Glutamatergic neuron (in vitro differentiated cells): ENCODE measurements at places on chromosomes 7 and 10.

- DNase-seq, result no peak
- no peak overlapping the region for H3K4me3 ChIP-seq
- H3K27ac ChIP-seq, result peak overlapping the region; percentile 31
- no peaks in the 10 kb centered on the region for H3K36me3 ChIP-seq
Observed at GRCh38 chr10:116043861-116044260, 229.1 kb downstream of the GFRA1 start.

GRCh38 chr7:152459724-152460251, 24.0 kb upstream of the KMT2C start:
- peak; percentile 28 for DNase-seq
- H3K36me3 ChIP-seq, result peaks cover 5% of the 10 kb centered on the region
- H3K27me3 ChIP-seq, result peaks cover under 1% of the 10 kb centered on the region
- H3K27ac ChIP-seq, result peak overlapping the region; percentile 45
- H3K4me3 ChIP-seq, result no peak overlapping the region

DNA sequence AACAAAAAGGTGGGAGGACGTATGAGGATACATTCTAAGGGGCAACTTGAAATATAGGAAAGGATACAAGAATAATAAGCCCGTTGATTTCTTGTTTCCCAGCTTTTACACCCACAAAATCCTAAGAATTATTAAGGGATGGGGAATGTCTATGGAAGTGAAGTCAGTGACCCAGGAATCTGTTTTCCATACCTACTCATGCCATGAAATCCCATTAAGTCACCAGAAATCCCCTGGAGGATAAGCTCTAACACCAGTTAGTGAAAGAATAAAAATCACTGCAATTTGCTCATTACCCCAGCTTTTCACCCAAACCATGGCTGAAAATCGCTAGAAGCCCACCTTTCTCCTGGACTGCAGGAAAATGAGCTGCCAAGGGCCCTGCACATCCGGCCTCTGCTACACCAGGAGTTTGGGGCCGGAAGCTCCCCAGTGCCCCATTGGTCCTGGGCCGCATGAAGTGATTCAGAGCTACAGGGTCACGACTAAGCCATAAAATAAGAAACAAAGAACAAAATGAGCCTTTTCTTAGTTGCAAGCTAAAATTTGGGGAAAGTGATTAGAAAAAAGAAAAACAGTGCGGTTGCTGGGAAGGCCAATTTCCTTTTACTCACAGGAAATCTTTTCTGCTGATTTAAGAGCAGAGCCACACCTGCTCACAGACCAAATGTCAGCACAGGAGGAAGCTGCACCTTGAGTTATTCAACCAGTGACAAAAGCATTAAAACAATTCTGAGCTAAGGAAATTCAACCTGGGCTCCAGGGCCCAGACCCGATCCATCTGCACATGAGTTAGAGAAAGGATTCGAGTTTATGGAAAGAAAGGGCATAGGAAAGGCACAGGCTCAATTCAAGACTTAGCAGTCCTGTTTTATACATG, 40.3 kb downstream of the HIPK2 start:
- no peaks in the 10 kb centered on the region for H3K36me3 ChIP-seq
- peak overlapping the region; percentile 6 for H3K27ac ChIP-seq
- peaks cover 38% of the 10 kb centered on the region for H3K4me1 ChIP-seq

GRCh38 chr7:516606-517456, 2.8 kb downstream of the PDGFA start:
- DNase-seq, result peak; percentile 55
- H3K4me1 ChIP-seq, result peaks cover 14% of the 10 kb centered on the region
- H3K27ac ChIP-seq, result no peak overlapping the region
- H3K27me3 ChIP-seq, result peaks cover 22% of the 10 kb centered on the region
- no peaks in the 10 kb centered on the region for H3K36me3 ChIP-seq

DNA sequence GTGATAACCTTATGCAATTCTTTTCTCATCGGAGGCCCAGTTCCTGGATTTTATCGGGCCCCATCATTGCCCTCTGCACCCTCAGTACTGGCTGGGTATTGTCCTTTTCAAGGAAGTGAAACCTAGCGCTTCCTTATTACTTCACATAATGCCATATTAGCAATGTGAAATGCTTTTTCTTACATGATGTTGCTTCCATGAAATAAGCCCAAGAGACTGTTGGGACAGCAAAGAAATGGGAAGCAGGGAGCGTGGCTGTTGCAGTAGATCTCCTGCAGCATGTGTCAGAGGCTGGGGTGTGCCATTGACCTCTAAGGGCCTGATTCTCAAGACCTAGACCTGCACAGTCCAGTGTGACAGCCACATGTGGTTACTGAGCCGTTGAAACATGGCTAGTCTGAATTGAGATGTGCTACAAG, 8.1 kb downstream of the CHN2 start:
- H3K4me3 ChIP-seq, result no peak overlapping the region
- peaks cover 2% of the 10 kb centered on the region for H3K27me3 ChIP-seq
- no peak for DNase-seq

DNA sequence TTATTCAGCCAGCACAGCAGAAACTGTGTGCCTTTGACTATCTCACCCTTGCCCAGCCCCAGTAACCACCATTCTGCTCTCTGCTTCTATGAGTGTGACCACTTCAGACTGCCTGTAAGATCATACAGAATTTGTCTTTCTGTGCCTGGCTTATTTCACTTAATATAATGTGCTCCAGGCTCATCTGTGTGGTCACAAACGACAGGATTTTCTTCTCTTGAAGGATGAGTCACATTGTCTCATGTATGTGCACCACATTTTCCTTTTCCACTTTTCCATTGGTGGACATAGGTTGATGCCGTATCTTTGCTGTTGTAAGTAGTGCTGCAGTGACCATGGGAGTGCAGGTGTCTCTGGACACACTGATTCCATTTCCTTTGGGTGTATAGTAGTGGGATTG, 122.5 kb upstream of the LANCL2 start:
- H3K36me3 ChIP-seq, result no peaks in the 10 kb centered on the region
- H3K27me3 ChIP-seq, result no peaks in the 10 kb centered on the region
- H3K27ac ChIP-seq, result no peak overlapping the region
- H3K4me1 ChIP-seq, result no peaks in the 10 kb centered on the region

- peak; percentile 33 for DNase-seq
- peaks cover 4% of the 10 kb centered on the region for H3K4me1 ChIP-seq
Observed at GRCh38 chr10:71963351-71964097, 671 bp upstream of the CHST3 start.

DNA sequence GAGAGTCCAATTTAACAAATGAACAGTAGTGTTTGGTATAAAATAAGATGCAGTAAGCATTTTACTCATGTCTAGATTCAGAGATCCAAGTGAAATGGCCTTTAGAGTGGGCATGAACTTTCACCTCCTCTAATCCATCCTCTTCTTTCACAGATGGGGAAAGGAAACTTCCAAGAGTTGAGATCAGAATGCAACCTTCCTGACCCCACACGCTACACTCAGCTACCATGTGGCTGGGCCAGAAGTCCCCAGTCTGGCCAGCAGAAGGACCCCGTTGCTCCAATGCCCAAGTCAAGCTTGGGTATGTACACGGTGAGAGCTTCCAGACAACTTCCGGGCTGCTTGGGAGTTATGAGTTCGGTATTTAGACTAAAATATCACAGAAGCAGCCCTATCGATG, 228.0 kb downstream of the ELMO1 start:
- H3K27ac ChIP-seq, result no peak overlapping the region
- DNase-seq, result no peak
- no peak overlapping the region for H3K4me3 ChIP-seq
- peaks cover 5% of the 10 kb centered on the region for H3K4me1 ChIP-seq
- no peaks in the 10 kb centered on the region for H3K36me3 ChIP-seq
- H3K27me3 ChIP-seq, result no peaks in the 10 kb centered on the region

DNA sequence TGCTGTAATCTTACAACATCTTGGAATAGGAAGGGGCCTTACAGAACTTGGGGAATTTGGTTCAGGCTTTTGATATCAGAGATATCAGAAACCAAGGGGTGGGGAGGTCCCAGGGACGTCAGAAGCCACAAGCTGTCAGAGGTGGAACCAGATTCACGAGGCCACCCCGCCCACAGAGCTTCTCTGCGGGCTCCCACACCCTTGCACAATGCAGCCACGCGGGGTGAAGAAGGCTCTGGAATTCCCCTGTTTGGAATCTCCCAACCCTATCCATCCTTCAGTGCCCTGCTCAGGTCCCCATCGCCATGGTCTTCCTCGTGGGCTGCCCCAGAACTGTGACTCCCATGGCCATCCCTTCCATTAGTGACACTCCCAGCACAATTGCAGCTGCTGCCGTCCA, 247.1 kb upstream of the SHH start:
- H3K4me3 ChIP-seq, result no peak overlapping the region
- no peaks in the 10 kb centered on the region for H3K4me1 ChIP-seq
- H3K36me3 ChIP-seq, result no peaks in the 10 kb centered on the region
- H3K27me3 ChIP-seq, result peaks cover 8% of the 10 kb centered on the region

GRCh38 chr10:57468894-57469432, 798.7 kb downstream of the IPMK start:
- no peaks in the 10 kb centered on the region for H3K4me1 ChIP-seq
- H3K4me3 ChIP-seq, result no peak overlapping the region
- DNase-seq, result no peak
- no peak overlapping the region for H3K27ac ChIP-seq
- H3K36me3 ChIP-seq, result no peaks in the 10 kb centered on the region
- H3K27me3 ChIP-seq, result no peaks in the 10 kb centered on the region

DNA sequence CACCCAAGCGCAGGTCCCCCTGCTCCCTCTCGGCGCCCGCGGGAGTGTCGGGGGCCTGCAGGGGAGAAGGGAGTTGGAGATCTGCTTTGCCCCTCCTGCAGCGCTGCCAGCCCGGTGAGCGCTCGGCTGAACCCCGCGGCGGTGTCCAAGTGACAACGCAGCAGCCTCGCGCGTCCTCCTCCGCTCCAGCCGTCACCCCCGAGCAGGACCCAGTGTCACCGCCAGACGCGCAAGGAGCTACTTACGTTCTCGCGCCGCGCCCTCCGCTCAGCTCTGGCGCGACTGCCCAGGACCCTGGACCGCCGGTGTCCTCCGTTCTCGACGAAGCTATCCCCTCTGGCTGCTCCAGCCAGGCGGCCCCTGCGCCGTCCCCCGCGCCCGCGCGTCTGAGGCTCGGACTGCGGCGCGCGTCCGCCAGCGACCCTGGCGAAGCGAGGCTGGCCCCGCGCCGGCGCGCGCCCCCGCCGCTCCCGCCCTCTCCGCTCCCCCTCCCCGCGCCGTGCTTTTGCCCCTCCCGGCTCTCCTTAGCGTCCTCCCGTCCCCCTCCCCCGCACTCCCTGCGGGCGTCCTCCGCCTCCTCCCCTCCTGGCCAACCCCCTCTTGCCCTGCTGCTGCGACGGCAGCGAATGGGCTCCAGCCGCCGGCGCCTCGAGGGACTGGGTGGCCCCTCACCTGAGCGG, at the start of gene NRCAM:
Gene NRCAM (minus strand): TSS at position 439 of the 680 bp plus-strand sequence. CDS start 216,372 bp downstream, outside the sequence.
- H3K27me3 ChIP-seq, result peaks cover 9% of the 10 kb centered on the region
- H3K4me1 ChIP-seq, result peaks cover 15% of the 10 kb centered on the region
- peak; percentile 94 for DNase-seq
- peaks cover 5% of the 10 kb centered on the region for H3K36me3 ChIP-seq
- H3K27ac ChIP-seq, result peak within 1 kb of the TSS; percentile 64

GRCh38 chr7:25852211-25852938, 299.6 kb upstream of the NFE2L3 start:
- H3K4me3 ChIP-seq, result peak overlapping the region; percentile 84
- peak; percentile 72 for DNase-seq
- no peaks in the 10 kb centered on the region for H3K36me3 ChIP-seq
- H3K27ac ChIP-seq, result peak overlapping the region; percentile 90

GRCh38 chr10:3850999-3851937, 66.3 kb upstream of the KLF6 start:
- H3K27ac ChIP-seq, result no peak overlapping the region
- no peaks in the 10 kb centered on the region for H3K36me3 ChIP-seq
- H3K4me3 ChIP-seq, result no peak overlapping the region
- no peaks in the 10 kb centered on the region for H3K4me1 ChIP-seq
- no peak for DNase-seq
- peaks cover 1% of the 10 kb centered on the region for H3K27me3 ChIP-seq

- H3K4me1 ChIP-seq, result peaks cover 3% of the 10 kb centered on the region
- H3K27me3 ChIP-seq, result peaks cover 5% of the 10 kb centered on the region
- DNase-seq, result no peak
- H3K36me3 ChIP-seq, result no peaks in the 10 kb centered on the region
- no peak overlapping the region for H3K27ac ChIP-seq
- H3K4me3 ChIP-seq, result no peak overlapping the region
Observed at GRCh38 chr10:93465806-93466675, 16.1 kb downstream of the MYOF start.

- no peaks in the 10 kb centered on the region for H3K4me1 ChIP-seq
- no peaks in the 10 kb centered on the region for H3K27me3 ChIP-seq
- no peak overlapping the region for H3K4me3 ChIP-seq
- no peak for DNase-seq
- H3K27ac ChIP-seq, result no peak overlapping the region
Observed at GRCh38 chr10:100303724-100304319, 17.3 kb upstream of the BLOC1S2 start.

DNA sequence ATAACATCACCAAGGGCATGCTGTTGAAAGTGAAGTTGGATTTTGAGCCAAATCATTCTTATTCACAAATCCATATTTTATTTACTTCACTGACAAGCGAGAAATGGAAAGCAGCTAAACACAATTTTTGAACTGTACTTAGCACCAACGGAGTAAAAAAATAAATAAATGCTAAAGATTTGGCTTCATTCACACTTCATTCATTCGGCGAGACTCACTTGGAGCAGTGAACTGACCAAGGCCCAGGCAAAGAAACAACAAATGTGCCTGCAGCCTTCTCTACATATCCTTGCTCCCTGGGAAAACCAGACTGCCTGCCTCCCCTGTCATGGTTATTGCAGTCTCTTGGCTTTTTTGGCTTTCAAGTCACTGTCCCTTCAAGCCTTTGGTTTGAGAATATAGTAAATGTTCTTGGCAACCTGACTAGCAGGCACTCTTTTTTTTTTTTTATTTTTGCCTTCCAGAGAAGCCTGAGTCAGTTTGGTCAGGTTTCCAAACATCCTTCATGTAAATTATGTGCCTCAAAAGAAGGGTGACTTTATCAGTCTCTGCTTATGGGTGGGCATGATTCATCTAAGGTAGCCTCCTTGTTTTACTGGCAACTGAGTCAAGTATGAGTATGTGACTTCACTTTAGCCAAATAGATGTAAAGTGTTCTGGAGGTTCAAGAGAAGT, 177.6 kb upstream of the MEOX2 start:
- no peak overlapping the region for H3K27ac ChIP-seq
- H3K4me3 ChIP-seq, result no peak overlapping the region
- peaks cover 12% of the 10 kb centered on the region for H3K36me3 ChIP-seq
- H3K4me1 ChIP-seq, result peaks cover 9% of the 10 kb centered on the region
- DNase-seq, result no peak
- no peaks in the 10 kb centered on the region for H3K27me3 ChIP-seq

DNA sequence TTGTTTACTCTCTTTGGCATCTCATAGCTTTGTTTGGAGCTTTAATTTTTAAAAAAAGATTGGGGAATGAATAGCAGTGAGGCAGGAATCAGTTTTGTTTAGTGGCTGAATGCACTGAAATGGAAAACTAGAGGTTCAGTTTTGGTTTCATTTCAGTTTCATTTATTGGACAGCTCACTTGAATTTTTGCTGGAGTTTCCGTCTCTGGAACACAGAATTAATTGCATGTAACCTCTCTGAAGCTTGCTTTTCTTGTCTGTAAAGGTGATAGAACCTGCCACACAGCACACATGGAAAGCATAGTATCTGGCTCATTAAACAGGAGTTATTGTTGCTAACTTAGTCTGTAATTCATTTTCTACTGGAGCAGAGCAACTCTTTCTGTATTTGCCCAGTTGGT, 7.1 kb downstream of the GRM8 start:
- no peak for DNase-seq
- peaks cover 8% of the 10 kb centered on the region for H3K27me3 ChIP-seq
- H3K4me3 ChIP-seq, result no peak overlapping the region
- peak overlapping the region; percentile 21 for H3K27ac ChIP-seq
- peaks cover 16% of the 10 kb centered on the region for H3K4me1 ChIP-seq
